NCI-H345 (cell line): ENCODE measurements at places on chromosomes 3 and 15.

DNA sequence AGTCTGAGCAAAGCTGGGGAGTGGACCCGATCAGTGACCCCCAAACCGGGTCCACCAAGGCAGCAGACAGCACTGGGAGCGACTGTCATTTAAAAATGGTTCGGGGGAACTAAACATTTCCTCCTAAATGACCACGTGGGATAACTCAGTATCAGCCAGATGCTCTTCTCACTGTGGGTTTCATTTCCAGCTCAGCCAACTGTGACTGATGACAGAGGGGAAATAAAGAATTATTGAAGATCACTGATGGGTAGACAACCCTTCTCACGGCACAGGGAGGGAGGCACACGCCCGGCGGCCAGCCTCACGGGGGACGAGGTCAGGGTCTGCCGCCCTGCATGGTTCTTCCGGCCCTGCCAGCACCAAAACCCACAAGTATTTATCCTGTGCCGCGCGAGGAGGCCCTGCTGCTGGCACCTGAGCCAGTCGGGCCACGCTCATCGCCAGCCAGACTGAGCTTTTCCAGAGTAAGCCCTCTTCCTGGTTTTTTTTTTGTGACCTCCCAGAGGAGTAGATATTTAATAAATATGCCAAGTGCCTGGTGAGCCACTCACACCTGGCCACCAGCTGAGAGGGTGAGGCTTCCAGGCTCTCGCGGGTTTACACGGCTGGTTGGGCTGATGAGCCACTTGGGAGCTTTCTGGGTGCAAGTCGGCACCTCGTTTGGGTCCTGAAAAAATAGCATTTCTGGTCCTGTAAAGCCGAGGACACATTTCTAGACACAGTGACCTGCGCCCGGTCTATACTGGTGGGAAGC, 6.2 kb downstream of the MELTF start:
- peak; percentile 90 for DNase-seq

- no peak for DNase-seq
Observed at GRCh38 chr15:40914486-40914885, 14.7 kb upstream of the DLL4 start.

DNA sequence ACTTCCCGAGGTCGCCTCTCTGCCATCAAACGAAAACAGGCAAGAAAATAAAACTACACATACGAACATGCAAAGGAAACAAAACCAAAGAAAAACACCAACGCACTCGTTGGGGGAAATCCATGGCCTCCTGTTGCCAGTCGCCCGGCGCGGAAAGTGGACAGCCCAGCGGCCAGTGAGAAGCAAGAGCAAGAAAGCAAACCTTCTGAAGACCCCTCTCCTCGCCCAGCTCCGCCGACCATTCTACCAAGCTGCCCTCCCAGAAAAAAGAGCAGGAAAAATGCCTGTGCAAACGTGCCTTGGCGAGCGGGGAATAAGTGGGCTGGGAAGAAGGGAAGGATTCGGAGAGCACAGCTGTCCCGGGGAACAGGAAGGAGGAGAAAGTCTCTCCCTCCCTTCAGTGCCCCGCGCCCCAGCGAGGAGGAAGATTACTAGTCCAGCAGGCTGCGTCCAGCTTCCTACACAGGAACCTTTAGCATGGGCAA, 802 bp upstream of the NECTIN3 start:
- DNase-seq = no peak

- no peak for DNase-seq
Observed at GRCh38 chr15:71585159-71585558, 225.2 kb upstream of the NR2E3 start.

DNA sequence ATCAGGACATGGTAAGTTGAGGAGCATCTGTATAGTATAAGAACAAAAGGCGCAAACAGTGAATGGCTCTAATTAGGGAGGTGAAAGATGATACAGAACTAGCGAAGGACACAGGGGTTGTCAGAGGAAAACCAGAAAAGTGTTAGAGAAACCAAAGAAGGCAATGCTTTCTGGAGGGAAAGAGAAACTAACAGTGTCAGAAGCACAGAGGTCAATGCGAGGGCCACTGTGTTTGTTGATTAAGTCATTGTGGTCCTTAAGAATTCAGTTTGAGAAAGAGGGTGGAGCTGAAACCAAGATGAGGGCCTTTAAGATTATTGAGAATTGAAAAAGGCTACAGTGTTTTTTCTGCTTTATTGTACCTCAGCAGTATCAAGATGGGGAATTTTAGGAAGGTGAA, 28.8 kb downstream of the ATG7 start:
- no peak for DNase-seq

GRCh38 chr3:186001842-186002241, 64.0 kb upstream of the TRA2B start:
- DNase-seq = no peak

DNA sequence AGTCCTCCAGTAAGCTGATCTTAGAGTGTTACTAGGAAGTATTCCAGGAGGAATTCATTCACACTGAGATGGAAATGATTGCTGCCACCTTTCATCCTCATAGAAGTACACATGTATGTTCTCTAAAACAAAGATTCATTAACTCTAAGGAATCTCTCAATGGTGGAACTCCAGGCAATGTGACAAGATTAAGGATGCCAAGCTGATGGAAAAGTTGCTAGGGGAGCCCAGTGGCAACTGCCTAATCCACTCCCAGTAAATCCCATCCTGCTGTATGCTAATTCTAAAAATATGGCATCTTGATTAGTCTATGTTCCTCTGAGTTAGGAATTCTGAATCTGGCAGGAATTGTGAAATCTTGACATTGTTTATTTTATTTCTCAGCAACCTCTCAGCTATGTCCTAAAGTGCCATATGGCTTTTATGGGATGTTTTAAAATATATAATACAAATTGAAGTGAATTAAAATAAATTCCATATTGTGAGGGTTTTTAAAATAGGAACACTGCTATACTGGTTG, 210.0 kb upstream of the TRIM42 start:
- DNase-seq = no peak

DNA sequence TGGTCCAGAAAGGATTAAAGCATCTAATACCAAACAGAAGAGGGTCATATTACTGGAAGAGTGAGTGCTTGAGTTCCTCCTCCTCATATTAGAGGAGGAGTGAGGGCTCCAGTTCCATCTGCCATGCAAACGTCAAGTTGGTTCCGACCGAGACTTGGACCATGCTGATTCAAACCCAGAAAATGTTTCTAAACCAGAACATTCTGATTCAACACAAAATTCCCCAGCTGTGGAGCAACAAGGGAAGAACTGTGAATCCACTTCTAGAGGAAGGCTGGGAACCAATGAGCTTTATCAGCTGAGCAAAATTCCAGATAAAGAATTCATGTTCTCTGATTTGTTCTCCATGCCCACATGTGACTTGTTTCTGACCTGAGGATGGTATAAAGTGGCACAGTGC, 135.6 kb upstream of the WNT5A start:
- DNase-seq = no peak

- no peak for DNase-seq
Observed at GRCh38 chr15:45471151-45471550, 51.4 kb downstream of the SLC30A4 start.

- no peak for DNase-seq
Observed at GRCh38 chr3:66312039-66312438, 91.2 kb downstream of the SLC25A26 start.

DNA sequence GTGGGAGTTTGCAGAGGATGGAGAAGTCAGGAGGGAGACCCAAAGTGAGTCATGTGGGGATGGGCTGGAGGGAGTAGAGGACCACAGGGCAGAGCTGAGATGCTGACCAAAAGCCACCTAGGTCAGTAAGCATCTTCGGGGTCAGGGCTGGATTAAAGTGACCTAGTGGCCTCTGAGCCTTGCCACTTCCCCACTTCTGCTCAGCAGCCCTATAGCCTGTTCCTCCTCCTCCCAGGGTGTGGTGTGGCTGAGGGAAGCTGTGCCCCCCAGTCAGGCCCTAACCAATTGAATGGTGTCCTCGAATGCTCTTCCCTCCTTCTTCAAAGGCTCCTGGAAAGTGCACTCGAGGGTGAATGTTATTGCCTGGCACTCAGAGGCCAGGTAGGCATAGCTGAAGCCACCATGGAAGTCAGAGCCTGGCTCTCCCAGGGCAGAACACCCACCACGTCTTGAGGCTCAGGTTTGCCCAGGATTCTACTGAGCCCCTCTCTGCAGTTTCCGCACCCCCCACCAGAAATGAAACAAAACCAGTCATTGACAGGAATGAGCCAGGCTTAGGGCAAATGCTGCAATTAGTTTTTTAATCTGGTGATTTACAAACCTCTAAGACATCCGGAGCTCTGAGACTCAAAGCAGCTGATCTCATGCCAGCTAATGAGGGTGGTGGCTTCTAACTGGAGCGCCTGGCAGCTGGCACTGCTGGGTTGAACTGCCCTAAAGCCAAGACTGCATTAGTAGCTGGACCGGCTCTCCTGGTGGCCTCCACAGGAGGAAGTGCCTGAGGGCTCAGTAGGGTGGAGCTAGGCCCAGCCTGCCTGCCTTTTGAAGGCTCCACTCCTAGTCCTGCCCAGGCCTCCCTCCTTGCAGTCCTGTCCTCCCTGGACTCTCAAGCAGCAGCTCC, 26.0 kb upstream of the VIPR1 start:
- no peak for DNase-seq

DNA sequence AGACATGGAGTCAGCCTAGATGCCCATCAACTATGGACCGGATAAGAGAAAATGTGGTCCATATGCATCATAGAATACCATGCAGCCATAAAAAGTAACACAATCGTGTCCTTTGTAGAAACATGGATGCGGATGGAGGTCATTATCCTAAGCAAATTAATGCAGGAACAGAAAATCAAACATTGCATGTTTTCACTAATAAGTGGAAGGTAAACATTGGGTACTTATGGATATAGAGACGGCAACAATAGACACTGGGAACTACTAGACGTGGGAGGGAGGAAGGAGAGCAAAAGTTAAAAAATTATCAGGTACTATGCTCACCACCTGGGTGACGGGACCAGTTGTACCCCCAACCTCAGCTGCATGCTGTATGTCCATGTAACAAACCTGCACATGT, 2.5 kb downstream of the PLD1 start:
- DNase-seq = no peak

- DNase-seq = no peak
Observed at GRCh38 chr15:70474471-70475406, 288.6 kb downstream of the UACA start.

DNA sequence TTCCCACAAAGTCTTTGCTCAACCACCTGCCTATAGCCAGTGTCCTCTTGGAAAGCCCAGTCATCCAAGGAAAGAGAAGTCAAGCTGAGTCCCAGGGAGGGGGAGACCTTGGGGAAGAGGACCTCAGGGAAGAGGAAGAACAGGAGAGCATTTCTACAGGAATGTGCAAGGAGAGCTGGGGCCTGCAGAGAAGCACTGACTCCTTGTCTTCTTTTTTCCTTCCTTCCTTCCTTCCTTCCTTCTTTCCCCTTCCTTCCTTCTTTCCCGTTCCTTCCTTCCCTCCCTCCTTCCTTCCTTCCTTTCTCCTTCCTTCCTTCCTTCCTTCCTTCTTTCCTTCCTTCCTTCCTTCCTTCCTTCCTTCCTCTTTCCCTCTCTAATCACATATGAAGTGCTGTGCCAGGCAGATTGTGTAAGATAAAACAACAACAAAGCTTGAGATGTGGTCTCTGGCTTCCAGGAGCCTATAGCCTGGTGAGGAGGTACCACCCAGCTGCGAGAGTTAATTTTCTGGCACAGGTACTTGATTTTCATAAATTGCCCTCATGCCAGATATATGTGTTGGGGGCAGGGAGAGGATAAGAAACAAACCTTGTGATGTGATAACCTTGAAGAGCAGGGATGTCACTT, 70.0 kb downstream of the NOX5 start:
- no peak for DNase-seq

GRCh38 chr3:58867621-58868020, 182.2 kb downstream of the CFAP20DC start:
- DNase-seq = no peak

DNA sequence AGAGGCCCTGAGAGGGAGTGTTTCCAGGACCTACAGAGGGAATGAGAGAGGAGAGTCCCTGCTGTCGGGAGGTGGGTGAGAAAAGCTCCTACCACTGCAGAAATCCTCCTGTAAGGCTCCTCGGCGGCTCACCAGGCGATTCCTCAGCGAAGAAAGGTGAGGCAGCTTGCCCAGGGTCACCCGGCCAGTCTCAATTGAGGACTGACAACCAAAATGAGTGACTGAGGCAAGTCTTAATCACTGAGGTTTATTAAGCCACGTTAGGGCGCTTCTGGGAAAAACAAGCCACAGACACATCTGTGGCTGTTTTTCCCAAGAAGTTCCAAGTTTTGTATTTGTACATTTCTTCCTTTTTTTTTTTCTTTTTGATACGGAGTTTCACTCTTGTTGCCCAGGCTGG, 48.5 kb downstream of the ZDHHC19 start:
- DNase-seq = no peak

GRCh38 chr15:57640930-57641682, 49.4 kb downstream of the MYZAP start:
- no peak for DNase-seq

- DNase-seq = no peak
Observed at GRCh38 chr15:33988384-33988783, 20.1 kb downstream of the CHRM5 start.

GRCh38 chr15:76195506-76196268, 115.6 kb downstream of the ETFA start:
- no peak for DNase-seq

DNA sequence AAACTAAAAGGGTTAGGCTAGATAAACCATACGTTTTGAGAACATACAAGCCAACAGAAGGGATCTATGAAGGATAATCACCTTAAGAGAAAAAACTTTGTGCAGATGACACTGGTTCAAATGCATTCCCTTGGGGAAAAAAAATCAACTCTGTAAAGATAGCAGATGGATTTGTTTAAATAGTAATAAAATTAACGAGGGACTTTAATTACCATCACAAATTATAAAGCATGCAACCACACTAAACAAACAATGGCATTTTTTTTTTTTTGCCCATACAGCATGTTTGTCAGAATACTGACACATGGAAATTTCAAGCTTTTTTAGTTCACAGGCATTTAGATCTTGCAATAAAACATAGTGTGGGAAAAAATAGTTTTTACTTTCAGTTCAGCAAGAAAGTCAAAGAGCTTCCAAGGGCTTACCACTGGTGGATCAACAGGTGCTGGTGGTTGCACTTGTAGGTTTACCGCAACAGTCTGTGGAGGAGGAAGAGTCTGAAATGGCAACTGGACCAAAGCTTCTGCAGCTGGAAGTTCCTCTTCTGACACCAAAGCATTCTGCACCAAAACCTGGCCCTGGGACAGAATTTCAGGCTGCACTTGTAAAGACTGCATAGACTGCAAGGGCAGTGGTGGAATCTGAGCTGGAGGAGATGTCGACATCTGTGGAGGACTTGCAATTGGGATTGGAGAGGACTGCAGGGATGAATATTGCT, 53.1 kb downstream of the PHC3 start:
- no peak for DNase-seq

GRCh38 chr3:11570251-11570650, 73.5 kb downstream of the VGLL4 start:
- no peak for DNase-seq

DNA sequence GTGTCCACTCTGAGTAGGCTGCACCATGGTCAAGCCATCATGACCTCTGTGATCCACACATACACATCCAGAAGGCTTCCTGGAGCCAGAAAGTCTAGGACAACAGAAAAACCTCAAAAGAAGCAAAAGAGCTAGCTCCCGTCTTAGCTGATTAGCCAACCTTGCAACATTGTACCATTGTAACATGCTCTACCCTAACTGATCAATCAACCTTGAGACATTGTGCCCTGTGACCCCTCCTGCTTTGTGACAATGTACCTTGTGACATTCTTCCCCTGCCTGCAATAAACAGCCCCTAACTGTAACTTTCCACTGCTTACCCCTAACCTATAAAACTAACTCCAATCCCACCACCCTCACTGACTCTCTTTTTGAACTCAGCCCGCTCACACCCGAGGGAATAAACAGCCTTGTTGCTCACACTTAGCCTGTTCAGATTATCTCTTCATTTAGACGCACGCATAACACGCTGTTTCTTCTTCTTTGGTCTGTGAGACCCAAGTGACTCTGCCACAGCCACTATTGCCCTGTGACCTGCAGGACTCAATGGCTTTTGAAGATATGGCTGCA, 1104.6 kb downstream of the OTOL1 start:
- no peak for DNase-seq
